ENCODE measurements at places on chromosomes 13 and 19. TPM values are rescaled to one million over a fixed set of nuclear protein-coding genes. Genes with fewer than 3 reads are reported as not detected.

ETFB gene
- total RNA-seq = 448 TPM

SCEL gene
- not detected for total RNA-seq

B3GNT8 gene
- total RNA-seq = 12.4 TPM

CCDC70 gene
- total RNA-seq = not detected

Data from left ventricle myocardium superior (tissue), 1 donor.